ENCODE measurements at places on chromosomes 16 and 17.

GRCh38 chr16:74844041-74844980 lies 69.7 kb upstream of the FA2H start:
- DNase-seq, result no peak

DNA sequence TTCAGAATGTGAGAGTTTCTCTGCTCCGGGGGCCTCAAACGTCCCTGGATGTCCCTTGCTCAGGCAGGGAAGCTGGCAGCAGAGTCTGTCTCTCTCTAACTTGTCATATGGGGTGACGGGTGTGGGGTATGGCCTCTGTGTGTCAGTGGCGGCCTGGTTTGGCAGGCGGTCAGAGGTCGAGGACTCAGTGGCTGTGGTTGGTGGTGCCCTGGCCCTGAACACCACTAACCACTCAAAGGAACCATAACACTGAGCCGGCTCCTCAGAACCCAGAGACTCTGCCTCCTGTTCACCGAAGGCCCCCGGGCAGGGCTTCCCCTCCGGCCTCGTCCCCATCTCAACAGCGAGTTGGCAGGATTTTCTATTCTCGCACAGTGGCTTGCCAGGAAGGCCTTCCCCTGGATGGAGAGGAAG lies 677 bp downstream of the P2RX1 start:
- DNase-seq, result no peak

DNA sequence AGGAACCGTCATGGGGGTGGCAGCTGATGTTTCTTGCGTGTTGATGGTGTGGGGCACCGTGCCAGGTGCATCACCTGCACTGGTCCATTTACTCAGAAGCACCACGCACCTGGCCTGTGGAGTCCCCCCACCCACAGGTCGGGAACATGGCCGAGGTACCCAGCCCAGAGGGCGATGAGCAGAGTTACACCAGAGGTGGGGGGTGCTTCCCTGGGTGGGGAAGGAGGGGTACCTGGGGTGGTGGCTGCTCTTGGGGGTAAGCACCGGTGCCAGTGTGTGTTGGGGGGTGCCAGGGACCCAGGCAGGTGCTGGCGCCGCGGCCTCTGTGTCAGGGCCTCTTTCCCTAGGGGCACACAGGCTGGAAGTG lies 5.0 kb upstream of the ZNF750 start:
- DNase-seq, result no peak

GRCh38 chr16:1147027-1147426 lies 5.9 kb upstream of the CACNA1H start:
- DNase-seq, result no peak

DNA sequence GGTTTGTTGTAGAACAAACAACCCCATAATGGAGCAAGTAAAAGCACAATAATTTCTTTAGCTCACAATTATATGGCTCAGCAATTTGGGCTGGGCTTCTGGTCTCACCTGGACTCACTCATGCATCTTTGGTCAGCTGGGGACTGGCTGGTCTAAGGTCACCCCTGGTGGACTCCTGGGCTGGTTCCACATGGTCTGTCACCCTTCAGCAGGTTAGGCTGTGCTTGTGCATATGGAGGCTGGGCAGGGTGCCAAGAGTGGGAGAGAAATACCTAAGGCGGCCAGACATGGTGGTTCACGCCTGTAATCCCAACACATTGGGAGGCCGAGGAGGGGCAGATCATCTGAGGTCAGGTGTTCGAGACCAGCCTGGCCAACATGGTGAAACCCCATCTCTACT lies 27.0 kb upstream of the SMURF2 start:
- no peak for DNase-seq

DNA sequence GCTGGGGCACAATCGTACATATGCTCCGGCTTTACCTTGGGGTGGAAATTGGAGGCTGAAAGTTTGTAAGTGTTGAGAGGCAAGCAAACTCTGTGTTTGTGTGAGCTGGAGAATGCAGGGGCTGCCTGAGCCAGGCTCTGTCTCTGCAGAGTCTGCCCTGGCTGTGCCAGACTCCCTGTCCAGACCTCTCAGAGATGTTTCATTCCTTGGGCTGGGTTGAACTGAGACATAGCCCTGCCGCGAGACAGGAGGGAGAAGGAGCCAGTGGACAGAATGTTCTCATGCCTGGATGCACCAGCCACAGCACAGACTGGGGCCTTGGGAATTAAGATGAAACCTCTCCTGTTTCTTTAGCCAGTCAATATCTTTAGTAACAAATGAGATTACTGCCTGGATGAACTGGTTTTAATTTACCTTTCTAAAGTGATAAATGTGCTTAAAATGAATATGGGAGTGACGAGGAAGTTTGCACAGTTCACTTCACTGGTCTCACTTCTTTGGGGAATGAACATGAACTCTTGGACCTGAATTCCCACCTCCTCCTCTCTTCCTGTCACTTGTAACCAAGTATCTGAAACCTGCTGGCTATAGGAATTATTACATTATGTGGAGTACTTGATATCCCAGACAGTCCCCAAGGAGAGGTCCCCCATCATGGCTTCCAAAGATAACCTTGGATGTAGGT lies 40.1 kb downstream of the YPEL2 start:
- DNase-seq, result no peak

- no peak for DNase-seq
Observed at GRCh38 chr17:17870247-17870646, 33.5 kb upstream of the SREBF1 start.

DNA sequence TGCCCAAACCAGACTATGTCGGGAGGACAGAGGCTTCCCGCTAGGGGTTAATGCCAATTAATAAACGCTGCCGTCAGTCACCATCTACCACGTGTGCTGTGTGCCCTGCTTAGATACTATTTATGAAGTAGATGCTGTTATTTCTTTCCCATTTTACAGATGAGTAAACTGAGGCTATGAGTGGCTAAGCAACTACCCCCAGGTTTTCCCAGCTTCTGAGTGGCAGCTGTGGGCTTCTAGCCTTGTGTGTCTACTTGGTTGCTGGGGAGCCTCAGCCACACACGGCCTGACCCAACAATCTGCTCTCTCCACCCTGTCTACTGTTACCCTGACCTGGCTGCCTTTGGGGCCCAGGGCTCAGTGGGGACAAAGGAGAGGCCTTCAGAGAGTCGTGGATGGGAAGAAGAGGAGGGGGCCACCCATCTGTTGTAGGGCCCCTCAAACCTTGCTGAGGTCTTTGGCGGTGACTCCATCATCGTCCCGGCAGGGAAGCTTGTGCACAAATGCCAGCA lies 7.1 kb downstream of the GIT1 start:
- no peak for DNase-seq

- no peak for DNase-seq
Observed at GRCh38 chr16:78737630-78738029, 638.2 kb downstream of the WWOX start.

DNA sequence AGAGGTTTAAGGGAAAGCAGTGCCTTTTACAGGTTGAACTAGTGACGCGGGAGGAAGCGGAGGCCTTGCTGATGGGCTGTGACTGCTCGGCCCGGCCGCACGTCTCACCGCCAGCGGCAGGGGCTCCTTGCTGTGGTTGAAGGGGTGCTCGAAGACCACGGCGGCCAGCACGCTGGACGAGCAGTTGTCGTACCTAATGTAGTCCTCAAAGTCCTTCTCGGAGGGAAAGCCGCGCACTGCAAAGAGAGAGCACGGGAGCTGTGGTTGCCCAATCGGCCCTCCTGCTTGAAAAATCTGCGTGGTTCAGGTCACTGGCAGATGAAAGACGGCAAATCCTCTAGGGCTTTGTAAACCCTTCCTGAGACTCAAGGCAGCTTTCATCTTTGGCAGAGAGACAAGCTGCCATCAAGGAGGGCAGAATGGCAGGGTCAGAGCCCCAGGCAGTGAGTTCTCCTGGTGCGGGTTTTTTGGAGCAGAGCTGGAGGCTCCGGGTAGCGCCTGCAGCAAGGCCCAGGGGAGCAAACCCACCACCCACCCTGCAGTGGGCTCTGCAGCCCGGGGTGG lies 16.1 kb downstream of the ABCA3 start:
- DNase-seq, result no peak

Measured in activated T-cell treated with anti-CD3 and anti-CD28 coated beads, Interleukin-2, amount 50 U/mL, for 48 hours (primary cell).